ENCODE measurements at places on chromosomes 16 and 17. TPM values are rescaled to one million over a fixed set of nuclear protein-coding genes. Genes with fewer than 3 reads are reported as not detected.

The NPIPB6 gene
- 2.0 TPM for polyA plus RNA-seq

The METRN gene
- 26.1 TPM for polyA plus RNA-seq

The IGSF6 gene
- 3.1 TPM for polyA plus RNA-seq

The CD300LB gene
- 0.20 TPM for polyA plus RNA-seq

The TRPV3 gene
- 1.2 TPM for polyA plus RNA-seq

The CCL23 gene
- polyA plus RNA-seq = not detected

- DNase-seq = no peak
Measured at GRCh38 chr16:833411-833810, 32.9 kb upstream of the GNG13 start.

- no peak for DNase-seq
Measured at GRCh38 chr16:12317121-12317810, 340.7 kb downstream of the SNX29 start.

DNA sequence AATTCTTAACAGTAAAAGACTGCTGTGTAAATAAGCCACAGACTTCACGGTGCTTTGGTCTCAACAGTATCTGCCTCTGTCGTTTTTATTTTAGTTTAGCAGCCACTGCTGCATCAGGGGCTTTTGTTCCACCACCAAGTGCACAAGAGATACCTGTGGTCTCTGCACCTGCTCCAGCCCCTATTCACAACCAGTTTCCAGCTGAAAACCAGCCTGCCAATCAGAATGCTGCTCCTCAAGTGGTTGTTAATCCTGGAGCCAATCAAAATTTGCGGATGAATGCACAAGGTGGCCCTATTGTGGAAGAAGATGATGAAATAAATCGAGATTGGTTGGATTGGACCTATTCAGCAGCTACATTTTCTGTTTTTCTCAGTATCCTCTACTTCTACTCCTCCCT lies 7.9 kb downstream of the HERPUD1 start:
- DNase-seq = no peak

DNA sequence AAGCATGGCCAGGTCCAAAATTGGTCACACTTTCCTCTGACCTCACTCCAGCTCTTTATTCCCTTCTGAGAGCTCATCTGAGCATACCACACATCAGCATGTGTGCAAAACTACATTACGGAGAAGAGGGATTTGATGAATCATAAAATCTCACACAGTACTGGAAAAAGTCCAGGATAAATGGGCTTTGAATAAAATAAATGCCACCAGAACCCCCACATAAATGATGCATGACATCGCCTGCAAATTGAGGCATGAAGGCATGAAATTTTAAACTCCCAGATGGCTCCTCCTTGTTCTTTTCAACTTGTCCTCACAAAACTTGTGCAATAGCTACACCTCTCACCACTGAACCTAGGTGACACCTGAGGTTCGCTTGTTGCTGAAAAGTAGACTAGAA lies 439.5 kb downstream of the CA10 start:
- DNase-seq = no peak

DNA sequence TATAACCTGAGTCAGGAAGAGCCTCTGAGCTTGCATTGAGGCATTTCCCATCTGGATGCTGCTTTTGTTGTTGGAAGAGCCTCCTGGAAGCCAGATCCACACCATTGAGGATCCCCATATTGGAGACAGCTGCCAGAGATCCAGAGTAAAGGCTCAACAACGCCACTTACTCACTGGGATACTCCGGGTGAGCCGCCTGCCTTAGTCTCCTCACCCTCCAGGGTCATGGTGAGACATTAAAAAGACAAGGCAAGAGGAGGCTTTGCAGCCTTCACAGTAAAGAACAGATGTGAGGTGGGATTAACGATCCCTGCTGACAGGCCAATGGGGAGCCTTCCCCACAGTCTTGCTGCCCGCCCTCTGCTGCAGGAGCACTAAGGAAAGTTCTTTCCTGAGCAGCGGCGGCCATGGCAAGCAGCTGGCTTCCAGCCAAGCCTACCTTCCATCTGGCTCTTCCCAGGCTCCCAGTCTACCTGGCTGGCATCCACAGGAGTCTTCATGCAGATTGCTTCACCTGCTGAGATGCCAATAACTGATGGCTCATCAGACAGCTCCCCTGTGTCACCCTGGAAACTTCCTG lies 198.5 kb downstream of the CYLD start:
- DNase-seq = no peak

DNA sequence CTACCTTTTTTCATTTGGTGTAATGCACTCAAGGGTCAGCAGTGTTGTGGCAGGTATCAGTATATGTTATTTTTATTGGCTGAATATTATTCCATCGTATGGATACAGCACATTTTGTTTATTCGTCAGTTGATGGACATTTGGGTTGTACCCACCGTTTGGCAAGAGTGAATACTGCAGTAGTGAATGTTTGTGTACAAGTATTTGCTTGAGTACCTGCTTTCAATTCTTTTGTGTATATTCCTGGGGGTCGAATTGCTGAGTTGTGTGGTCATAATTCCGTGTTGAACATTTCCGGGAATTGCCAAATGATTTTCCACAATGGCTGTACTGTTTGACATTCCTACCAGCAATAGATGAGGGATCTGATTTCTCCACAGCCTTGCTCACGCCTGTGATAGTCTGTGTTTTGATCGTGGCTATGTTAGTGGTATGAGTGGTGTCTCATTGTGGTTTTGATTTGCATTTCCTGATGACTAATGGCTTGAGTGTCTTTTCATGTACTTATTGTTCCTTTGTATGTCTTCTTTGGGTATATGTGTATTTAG lies 108.4 kb downstream of the OR1D5 start:
- DNase-seq = no peak

DNA sequence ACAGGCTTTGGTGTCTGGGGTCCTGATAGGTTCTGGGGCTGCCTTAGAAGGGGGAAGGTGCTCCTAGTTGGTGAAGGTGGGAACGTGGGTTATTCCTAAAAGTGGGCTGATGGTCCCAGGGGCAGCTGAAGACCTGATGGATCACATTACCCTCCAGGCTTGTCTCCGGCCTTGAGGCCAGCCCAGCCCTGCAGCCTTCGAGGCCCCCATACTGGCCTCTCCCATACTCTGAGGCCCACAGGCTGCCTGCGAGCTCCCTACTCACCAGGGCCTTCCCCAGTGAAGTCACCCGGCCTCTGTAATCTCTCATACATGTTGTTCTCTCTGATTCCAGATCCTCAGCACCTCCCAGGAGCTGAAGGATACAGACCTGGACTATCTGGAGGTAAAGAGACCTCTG lies 2.7 kb downstream of the RNF112 start:
- DNase-seq = no peak

GRCh38 chr17:2943981-2944380 lies 119.4 kb downstream of the OR1D5 start:
- DNase-seq = no peak

DNA sequence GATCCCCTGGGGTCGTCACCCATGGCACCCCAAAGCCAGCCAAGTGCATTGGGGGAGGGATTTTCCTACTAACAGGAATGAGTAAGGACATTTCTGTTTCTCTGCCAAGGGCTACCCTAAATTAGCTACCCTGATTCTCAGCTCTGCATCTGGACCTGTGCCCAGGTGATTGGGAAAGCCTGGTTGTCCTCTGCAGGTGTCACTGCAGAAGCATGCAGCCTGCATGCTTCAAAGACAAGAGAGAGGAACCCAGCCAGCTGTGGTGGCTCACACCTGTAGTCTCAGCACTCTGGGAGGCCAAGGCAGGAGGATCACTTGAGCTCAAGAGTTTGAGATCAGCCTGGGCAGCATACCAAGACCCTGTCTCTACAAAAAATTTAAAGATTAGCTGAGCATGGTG lies 19.6 kb downstream of the BEAN1 start:
- no peak for DNase-seq

GRCh38 chr16:67393111-67393787 lies at the start of gene TPPP3:
Gene TPPP3, minus strand, starts transcription at chr16:67393498. Its CDS starts 2,387 bp downstream, at chr16:67391111.
- DNase-seq = peak; percentile 68

DNA sequence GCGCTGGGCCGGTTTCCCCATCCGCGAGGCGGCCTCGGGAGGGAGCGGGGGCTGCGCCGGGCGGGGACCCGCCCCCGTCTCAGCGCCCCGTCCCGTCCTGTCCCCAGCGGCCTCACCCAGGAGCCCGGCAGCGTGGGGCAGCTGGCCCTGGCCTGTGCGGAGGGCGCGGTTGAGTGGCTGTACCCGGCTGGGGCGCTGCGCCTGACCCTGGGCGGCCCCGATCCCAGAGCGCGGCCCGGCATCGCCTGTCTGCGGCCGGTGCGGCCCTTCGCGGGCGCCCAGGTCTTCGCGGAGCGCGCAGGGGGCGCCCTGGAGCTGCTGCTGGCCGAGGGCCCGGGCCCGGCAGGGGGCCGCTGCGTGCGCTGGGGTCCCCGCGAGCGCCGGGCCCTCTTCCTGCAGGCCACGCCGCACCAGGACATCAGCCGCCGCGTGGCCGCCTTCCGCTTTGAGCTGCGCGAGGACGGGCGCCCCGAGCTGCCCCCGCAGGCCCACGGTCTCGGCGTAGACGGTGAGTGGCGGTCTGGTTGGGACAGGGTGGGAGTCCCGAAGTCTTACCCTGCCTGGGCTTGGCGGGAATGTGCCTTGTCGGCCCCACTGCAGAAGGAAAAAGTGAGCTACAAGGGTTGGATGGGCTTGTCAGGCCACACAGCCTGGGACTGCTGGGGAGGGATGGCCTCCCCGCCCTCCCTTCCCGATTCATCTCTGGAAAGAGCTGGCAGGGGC lies 720 bp downstream of the METRN start:
- no peak for DNase-seq

- no peak for DNase-seq
Measured at GRCh38 chr16:22402191-22402590, 27.8 kb upstream of the CDR2 start.

DNA sequence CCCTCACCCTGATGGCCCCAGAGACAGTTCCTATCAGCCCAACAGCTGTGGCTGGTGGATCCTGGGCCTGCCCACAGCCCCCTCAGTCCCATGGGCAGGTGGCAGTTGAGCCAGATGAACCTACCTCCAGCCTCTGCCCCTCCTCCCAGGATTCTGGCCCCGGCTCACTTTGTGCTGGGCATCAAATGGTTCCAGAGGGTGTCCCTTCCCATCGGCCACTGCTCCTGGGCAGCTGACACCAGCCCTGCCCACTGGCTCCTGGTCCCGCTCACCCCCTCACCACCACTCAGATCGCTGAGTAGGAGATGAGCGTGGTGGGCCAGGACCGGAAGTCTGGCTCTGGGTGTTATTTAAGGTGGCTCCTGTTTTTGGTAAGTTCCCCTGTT lies 2.0 kb downstream of the TTYH2 start:
- DNase-seq = no peak

DNA sequence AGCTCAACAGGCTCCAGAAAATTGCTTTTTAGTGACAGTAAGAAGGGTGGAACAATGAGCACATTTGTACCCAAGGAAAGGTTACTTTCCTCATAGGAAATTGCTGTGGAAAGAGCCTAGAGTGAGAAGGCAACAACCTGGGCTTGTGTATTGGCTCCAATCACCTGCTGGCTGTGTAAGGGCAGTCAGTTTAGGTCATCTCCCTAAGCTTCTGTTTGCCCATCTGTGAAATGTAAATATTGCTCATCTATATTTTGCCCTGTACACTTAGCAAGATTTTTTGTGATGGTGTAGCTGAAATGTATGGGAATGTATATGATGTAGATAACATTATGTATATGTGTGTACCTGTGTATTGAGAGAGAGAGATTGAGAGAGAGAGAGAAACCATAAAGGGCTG lies 225.2 kb upstream of the MPHOSPH6 start:
- no peak for DNase-seq

DNA sequence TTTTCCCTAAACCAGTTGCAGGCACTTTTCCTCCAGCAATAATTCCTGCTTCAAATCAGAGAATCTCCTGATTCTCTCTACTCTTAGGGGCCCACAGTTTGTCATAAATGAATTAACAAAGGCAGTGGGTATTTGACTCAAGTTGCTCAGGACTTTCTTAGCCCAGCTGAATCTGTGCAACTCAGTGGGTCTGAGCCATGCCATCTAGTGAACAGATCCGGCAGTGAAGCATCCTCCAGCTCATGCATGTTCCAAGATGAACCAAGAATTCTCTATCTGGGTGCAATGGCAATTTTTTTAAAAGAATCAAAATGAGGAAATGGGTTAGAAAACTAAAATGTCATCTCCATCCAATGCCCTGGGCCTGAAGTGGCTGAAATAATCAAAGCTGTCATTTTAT lies 575.2 kb upstream of the CDH11 start:
- no peak for DNase-seq

- DNase-seq = no peak
Measured at GRCh38 chr16:30186782-30187555, 3.6 kb downstream of the CORO1A start.

- no peak for DNase-seq
Measured at GRCh38 chr16:76428858-76429257, 151.7 kb downstream of the CNTNAP4 start.

DNA sequence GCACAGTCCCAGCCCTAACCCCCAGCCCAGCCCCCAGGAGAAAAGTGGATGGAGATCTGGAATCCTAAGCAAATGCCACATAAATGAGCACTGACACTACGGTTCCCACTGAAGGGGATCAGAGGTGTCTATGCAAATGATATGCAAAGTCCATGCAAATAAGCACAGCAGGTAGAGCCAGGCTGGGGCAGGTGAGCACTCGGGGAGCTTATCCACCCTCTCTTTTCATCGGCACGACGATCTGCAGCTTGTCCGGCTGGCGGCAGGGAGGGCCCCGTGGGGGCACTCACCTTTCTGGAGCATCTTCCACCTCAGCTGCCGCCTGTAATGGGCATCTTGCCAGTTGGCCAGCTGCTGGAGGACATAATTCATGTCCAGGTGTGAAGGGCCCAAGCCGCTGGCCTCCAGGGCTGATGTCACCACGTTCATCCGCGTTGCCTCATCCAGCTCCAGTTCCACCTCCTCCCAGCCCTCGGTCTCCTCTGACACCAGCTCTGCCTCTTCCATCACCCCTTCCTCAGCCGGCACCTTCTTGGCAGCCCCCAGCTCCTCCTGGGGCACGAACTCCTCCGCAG lies 9.9 kb downstream of the HAP1 start:
- no peak for DNase-seq

All from forelimb muscle (tissue), 1 donor.